ENCODE measurements at places on chromosomes 2 and 18.
A peak's percentile ranks its signal among the peaks of the same experiment; 100 is the strongest.

GRCh38 chr2:23645230-23645808 lies 260.3 kb downstream of the KLHL29 start:
- DNase-seq = no peak
- no peaks in the 10 kb centered on the region for H3K4me1 ChIP-seq
- H3K27ac ChIP-seq = no peak overlapping the region
- H3K36me3 ChIP-seq = peaks cover 3% of the 10 kb centered on the region

- H3K4me3 ChIP-seq = no peak overlapping the region
- peak; percentile 13 for DNase-seq
- H3K4me1 ChIP-seq = no peaks in the 10 kb centered on the region
- no peaks in the 10 kb centered on the region for H3K36me3 ChIP-seq
Measured at GRCh38 chr2:128817171-128817570, 498.5 kb upstream of the HS6ST1 start.

- H3K27me3 ChIP-seq = no peaks in the 10 kb centered on the region
- H3K4me3 ChIP-seq = no peak overlapping the region
- no peaks in the 10 kb centered on the region for H3K36me3 ChIP-seq
- H3K27ac ChIP-seq = no peak overlapping the region
- DNase-seq = peak; percentile 77
- peaks cover 5% of the 10 kb centered on the region for H3K4me1 ChIP-seq
Measured at GRCh38 chr2:86671337-86671981, 47.8 kb upstream of the RNF103 start.

DNA sequence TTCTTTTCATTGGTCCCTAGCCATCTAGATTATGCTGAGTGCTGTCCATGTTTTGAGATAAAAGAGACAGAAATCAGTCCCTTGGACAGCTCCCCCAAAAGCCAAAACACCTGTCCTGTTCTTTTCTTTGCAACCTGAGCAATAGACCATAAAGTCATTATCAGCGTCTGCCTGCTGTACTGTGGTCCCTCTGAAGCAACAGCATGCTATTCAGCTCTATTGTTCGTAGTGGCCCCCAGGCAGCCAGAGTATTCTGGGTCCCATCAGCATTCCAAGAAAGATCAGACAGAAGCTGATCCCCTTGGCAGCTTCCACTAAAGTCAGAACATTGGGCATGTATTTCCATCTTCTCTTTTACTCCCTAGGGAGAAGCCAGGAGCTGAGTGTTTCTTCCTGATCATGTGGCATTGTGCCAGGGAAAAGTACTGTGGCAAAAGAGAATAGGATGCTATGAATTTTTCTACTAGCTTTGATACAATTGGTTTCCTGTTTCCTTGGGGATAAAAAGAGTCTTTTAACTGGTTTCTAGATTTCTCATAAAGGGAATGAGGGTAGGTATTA lies 33.6 kb upstream of the ZSWIM2 start:
- H3K36me3 ChIP-seq = no peaks in the 10 kb centered on the region
- DNase-seq = no peak
- H3K27me3 ChIP-seq = no peaks in the 10 kb centered on the region
- no peak overlapping the region for H3K4me3 ChIP-seq
- no peak overlapping the region for H3K27ac ChIP-seq
- H3K4me1 ChIP-seq = no peaks in the 10 kb centered on the region

All from small intestine (tissue), 16 donors.